ENCODE measurements at places on chromosomes 12 and 14. TPM values are rescaled to one million over a fixed set of nuclear protein-coding genes. Genes with fewer than 3 reads are reported as not detected.

CLEC9A gene
- total RNA-seq, result not detected

MIP gene
- total RNA-seq, result not detected

KRT72 gene
- total RNA-seq, result not detected

EIF2S3B gene
- 6.8 TPM for total RNA-seq

SLC2A13 gene
- total RNA-seq, result 3.9 TPM

TMED8 gene
- 6.9 TPM for total RNA-seq

KRT86 gene
- not detected for total RNA-seq

GUCY2C gene
- total RNA-seq, result not detected

KCNC2 gene
- total RNA-seq, result not detected

ZNF385A gene
- 0.28 TPM for total RNA-seq

SLC17A8 gene
- total RNA-seq, result not detected

RBMS2 gene
- total RNA-seq, result 38.0 TPM

GLT8D2 gene
- 33.5 TPM for total RNA-seq

LARP4 gene
- 41.7 TPM for total RNA-seq

CPNE8 gene
- not detected for total RNA-seq

TCL1B gene
- total RNA-seq, result not detected

PTCSC3 gene
- total RNA-seq, result not detected

HOTAIR gene
- total RNA-seq, result not detected

PPTC7 gene
- total RNA-seq, result 4.1 TPM

LRRC10 gene
- total RNA-seq, result not detected

All from IMR-90 (cell line).